Nephron progenitor cell (in vitro differentiated cells): ENCODE measurements at places on chromosomes 7 and 10.
A peak's percentile ranks its signal among the peaks of the same experiment; 100 is the strongest.

- H3K27me3 ChIP-seq, result peaks cover 6% of the 10 kb centered on the region
- peaks cover 4% of the 10 kb centered on the region for H3K36me3 ChIP-seq
- peak overlapping the region; percentile 91 for H3K4me3 ChIP-seq
Observed at GRCh38 chr7:148699024-148699781, 500 bp downstream of the CUL1 start.

- no peak for DNase-seq
- no peak overlapping the region for H3K4me3 ChIP-seq
- no peaks in the 10 kb centered on the region for H3K4me1 ChIP-seq
- peaks cover 52% of the 10 kb centered on the region for H3K36me3 ChIP-seq
Observed at GRCh38 chr10:63376560-63377304, 89.0 kb downstream of the JMJD1C start.

- H3K4me3 ChIP-seq, result no peak overlapping the region
Observed at GRCh38 chr7:95534796-95535195, 49.1 kb downstream of the ASB4 start.

DNA sequence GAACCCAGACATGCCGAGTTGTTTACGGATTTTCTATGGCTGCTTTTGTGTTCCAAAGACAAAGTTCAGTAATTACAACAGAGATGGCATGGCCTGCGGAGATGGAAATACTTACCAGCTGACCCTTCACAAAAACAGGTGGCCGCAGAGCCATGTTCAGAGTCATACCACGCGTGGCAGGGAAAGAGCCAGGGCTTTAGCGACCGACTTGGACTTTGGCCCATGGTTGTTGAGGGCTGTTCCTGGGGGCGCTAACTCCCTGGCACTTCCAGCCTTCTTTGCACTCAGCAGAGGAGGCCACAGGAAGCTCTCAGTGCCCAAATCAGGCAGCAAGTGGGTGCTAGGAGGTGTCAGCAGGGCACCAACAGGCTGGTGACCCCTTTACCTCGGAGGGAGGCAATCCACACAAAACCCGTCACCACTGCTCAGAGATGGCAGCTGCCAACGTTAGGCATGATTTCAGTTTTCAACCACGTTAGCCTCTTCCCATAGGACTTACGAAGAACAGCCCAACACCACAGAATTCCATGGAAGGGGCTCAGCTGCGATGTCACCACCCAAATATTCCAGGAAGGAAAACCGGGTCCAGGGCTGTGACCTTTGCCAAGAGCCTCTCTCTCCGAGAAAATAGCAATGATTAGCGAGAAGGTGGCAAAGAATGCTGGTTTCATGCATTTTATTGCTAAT is 21.4 kb upstream of the CNPY1 start:
- H3K4me1 ChIP-seq, result peaks cover 5% of the 10 kb centered on the region
- DNase-seq, result no peak
- no peaks in the 10 kb centered on the region for H3K36me3 ChIP-seq
- H3K27me3 ChIP-seq, result peaks cover 15% of the 10 kb centered on the region
- H3K27ac ChIP-seq, result no peak overlapping the region

GRCh38 chr7:41994036-41994745 is 242.8 kb downstream of the GLI3 start:
- no peak for DNase-seq
- H3K36me3 ChIP-seq, result peaks cover 77% of the 10 kb centered on the region
- H3K4me3 ChIP-seq, result no peak overlapping the region
- no peak overlapping the region for H3K27ac ChIP-seq
- peaks cover 3% of the 10 kb centered on the region for H3K27me3 ChIP-seq
- peaks cover 41% of the 10 kb centered on the region for H3K4me1 ChIP-seq

- no peak overlapping the region for H3K27ac ChIP-seq
- H3K4me3 ChIP-seq, result no peak overlapping the region
- no peaks in the 10 kb centered on the region for H3K36me3 ChIP-seq
- peaks cover 17% of the 10 kb centered on the region for H3K27me3 ChIP-seq
Observed at GRCh38 chr10:47031901-47032465, 120.8 kb downstream of the PTPN20 start.

DNA sequence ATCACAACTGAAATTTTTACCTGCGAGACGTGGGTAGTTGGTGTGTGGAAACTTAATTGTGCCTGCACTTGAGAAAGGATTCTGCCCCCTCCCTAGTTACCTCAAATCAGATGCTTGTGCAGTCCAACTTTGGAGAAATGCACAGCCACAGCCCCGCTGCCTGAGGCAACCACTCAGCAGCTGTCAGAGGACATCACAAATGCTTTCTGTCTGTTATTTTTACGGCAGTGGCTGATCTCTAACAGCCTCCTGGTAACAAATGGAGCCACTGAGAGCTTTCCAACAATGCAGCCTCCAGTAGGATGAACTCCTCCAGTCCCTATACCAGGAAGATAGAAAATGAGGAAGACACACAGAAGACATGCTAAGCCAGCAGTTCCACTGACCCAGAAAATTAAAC is 712.2 kb upstream of the GHITM start:
- H3K27ac ChIP-seq, result no peak overlapping the region
- H3K4me1 ChIP-seq, result no peaks in the 10 kb centered on the region
- H3K27me3 ChIP-seq, result no peaks in the 10 kb centered on the region
- DNase-seq, result no peak
- H3K4me3 ChIP-seq, result no peak overlapping the region
